Tracheal epithelial cell (primary cell): ENCODE measurements at places on chromosomes 7 and 10. TPM values are rescaled to one million over a fixed set of nuclear protein-coding genes. Genes with fewer than 3 reads are reported as not detected.

Gene EIF3B
- 254 and 325 TPM in 2 replicates for total RNA-seq

Gene TLX1
- under 0.01 TPM in 1 of 2 replicates, not detected in the other for total RNA-seq

Gene PRSS37
- total RNA-seq = not detected in 2 replicates

Gene RET
- 0.21 and 1.2 TPM in 2 replicates for total RNA-seq

Gene MYPN
- under 0.01 TPM in 1 of 2 replicates, not detected in the other for total RNA-seq

Gene SEC24C
- 45.6 and 52.1 TPM in 2 replicates for total RNA-seq

Gene PCDH15
- not detected in 2 replicates for total RNA-seq

Gene ARHGAP19
- total RNA-seq = 3.1 and 9.2 TPM in 2 replicates

Gene FRG2B
- total RNA-seq = not detected in 2 replicates

Gene TRDMT1
- 0.85 and 1.2 TPM in 2 replicates for total RNA-seq

Gene ZNF117
- total RNA-seq = 6.0 and 6.5 TPM in 2 replicates
